ENCODE measurements at places on chromosomes 7 and 10. TPM values are rescaled to one million over a fixed set of nuclear protein-coding genes. Genes with fewer than 3 reads are reported as not detected.

DNA sequence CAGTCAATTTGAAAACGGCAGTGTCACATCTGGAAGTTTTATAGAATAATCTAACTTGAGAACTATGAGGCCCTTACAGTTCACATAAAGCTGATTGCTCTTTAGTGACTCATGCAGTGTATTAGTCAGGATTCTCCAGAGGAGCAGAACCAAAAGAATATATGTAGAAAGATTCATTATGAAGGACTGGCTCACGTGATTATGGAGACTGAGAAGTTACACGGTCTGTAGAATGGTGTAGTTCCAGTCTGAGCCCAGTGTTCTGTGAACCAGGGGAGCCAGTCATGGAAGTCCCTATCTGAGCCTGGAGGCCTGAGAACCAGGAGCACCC is 21.5 kb downstream of the RBM33 start:
- peak; percentile 51 for DNase-seq

DNA sequence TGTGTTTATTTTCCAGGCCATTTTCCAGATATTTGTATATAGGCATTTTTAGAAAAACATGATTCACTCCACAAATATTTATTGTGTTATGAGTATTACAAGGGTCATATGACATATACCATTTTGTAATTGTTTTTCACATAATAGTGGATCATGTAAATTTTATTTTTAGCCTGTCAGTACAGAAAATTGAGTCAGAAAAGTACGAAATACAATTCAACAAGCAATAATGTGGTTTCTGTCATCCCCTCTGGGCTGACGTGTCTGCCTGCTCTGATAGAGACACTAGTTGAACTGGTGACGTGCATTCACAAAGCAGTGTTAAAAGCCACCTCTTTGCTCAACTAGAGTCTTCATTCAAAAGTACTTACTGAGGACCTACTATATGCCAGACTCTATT is 97.9 kb upstream of the STEAP1B start:
- no peak for DNase-seq

DNA sequence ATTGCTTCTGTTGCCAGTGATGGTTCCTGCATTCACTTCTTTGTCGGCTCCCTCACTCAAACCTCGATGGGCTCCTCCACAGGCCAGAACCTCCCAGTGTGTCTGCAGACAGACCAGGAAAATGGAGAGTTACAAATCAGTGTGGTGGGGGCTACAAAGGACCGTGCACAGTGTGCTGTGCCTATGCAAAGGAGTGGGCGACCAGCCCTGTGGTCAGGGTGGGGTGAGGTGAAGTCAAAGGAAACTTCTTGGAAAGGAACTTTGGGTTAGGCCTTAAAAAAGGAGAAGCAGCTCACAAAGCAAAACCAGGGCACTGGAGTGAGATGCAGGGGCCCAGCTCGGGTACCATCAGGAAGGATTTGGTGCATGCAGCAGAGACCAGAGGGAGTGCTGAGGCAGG is 304.3 kb upstream of the ZMIZ1 start:
- no peak for DNase-seq

- DNase-seq: no peak
These were observed 354.4 kb upstream of the MKI67 start for GRCh38 chr10:128480601-128481000.

The RAB19 gene
- total RNA-seq: 0.33 TPM

Measured in pulmonary artery endothelial cell (primary cell).